Activated naive CD4-positive, alpha-beta T cell (primary cell): ENCODE measurements at places on chromosomes 2 and 18.

- DNase-seq = no peak
Observed at GRCh38 chr2:223114917-223115316, 62.9 kb downstream of the KCNE4 start.

DNA sequence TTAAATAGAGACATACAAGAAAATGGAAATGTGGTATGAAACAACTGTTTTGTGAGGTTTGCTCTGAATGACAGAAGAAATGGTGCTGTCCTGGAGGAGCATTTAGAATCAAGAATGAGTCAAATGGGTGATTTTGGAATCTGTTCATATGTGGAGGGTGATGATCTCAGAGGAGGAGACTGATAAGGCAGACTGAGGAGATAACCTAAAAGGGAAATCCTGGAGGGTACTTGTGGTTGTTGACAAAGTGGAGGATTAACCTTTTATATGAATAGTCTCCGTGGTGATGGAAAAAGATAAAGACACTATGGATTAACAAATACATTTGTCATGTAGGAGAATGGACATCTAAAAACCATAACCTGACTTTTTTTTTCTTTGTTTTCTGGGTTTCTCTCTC, 74.1 kb downstream of the MMADHC start:
- no peak for DNase-seq

- no peak for DNase-seq
Observed at GRCh38 chr18:63098018-63098981, 221.3 kb downstream of the BCL2 start.

DNA sequence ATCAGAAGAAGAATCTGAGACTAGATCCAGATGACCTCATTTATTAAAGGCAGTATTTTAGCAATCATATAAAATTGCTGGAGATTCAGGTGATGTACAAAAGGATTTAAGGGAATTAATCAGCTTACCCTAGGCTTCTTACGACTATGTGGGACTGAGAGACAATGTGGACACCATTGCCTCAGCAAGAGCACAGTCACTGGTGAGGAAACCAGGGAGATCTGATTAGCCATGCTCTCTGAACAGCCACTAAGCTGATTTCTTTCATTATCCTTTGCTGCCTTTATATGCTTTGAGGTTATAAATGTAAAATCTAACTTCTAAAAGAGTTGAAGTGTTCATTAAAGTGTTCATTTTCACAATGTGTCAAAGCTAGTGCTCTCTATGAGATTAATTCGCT, 22.7 kb upstream of the GULP1 start:
- no peak for DNase-seq

- DNase-seq = no peak
Observed at GRCh38 chr2:101330253-101330933, 21.9 kb upstream of the RNF149 start.

- no peak for DNase-seq
Observed at GRCh38 chr18:59743566-59743965, 46.3 kb upstream of the CCBE1 start.

- no peak for DNase-seq
Observed at GRCh38 chr2:209601497-209601896, 170.1 kb upstream of the UNC80 start.

DNA sequence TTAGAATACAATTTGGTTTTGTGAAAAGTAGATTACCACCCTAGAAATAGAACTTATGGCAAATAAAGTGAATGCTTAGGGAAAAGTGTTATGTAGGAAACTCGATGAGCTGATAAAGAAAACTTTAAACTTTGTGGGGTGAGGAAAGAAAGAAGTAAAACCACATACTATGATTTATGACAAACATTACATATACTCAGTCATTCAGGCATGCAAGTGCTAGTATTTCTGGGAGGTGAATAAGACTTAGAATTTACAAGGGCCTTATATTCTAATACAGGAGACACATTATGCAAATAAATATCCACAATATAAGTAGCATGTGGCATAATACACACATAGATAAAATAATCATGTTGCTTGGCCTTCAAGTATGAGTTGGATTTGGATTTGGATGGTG, 618.1 kb downstream of the XIRP2 start:
- DNase-seq = no peak

GRCh38 chr18:79581406-79581805, 98.2 kb upstream of the CTDP1 start:
- DNase-seq = no peak

- no peak for DNase-seq
Observed at GRCh38 chr2:233833345-233833744, 21.0 kb downstream of the HJURP start.

GRCh38 chr2:177106212-177106611, 106.4 kb upstream of the HNRNPA3 start:
- no peak for DNase-seq

DNA sequence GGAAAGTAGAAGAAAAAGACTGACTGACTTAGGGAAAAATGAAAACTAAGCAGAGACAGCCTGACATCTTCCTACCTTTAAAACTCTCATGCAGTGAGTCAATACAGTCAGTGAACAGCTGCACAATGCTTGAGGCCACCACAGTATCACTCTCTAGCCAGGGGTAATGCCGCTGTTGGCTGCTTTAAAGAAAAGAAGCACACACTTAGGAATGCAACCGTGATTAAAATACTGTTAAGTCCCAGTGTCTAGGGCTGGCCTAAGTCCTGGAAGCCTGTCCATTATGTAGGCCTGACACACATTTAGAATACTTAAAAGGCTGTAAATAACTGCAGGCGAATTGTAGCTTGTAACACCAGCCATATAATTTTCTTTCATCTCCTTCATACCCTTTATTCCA, 50.7 kb downstream of the SIGLEC15 start:
- DNase-seq = no peak

DNA sequence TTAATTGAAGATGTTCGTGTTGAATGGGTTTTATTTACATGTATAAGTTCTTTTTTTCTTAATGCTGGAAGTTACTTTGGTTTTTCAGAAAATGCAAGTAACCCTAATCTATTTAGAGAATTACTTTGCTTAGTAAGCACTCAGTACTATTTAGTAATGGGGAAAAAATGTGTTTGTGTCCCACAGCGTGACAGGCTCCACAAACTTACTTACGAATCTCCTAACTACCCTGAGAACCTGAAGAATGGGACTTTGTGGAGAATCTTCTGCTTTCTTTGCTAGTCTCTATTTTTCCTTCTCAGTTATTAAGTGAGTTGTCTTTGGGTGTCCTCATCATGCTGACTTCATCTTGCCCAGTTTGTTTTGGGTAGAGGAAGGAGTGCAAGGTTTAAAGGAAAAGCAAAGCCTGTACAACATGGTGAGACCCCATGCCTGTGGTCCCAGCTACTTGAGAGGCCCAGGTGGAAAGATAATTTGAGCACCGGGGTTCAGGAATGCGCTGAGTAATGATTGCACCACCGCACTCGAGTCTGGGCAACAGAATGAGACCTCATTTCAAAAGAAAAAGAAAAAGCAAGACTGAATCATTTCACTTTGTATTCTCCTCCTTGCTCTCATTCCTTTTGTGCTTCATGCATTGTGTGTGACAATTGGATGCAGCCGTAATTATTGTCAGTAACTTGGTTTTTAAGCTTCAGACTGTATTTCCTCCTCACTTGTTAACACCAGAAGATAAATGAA, 10.2 kb downstream of the NEDD4L start:
- no peak for DNase-seq

GRCh38 chr2:75548036-75548573, 12.6 kb downstream of the EVA1A start:
- no peak for DNase-seq

DNA sequence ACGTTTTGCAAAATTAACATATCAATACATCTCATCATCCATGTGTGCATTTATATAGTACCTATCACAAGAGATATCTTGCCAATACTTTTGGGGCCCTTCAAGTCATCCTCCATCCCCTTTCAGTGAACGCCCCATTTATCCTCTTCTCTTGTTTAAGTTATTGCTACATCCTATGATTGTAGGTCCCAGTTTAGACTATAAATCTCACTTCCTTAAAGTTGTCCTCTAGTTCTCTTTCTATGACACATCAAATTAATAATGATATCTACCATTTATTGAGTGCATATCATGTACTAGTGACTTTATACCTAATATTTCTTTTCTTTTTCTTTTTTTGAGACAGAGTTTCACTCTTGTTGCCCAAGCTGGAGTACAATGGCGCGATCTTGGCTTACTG, 28.8 kb upstream of the FBXO11 start:
- no peak for DNase-seq

GRCh38 chr18:25832001-25832604, 258.3 kb downstream of the SS18 start:
- no peak for DNase-seq

DNA sequence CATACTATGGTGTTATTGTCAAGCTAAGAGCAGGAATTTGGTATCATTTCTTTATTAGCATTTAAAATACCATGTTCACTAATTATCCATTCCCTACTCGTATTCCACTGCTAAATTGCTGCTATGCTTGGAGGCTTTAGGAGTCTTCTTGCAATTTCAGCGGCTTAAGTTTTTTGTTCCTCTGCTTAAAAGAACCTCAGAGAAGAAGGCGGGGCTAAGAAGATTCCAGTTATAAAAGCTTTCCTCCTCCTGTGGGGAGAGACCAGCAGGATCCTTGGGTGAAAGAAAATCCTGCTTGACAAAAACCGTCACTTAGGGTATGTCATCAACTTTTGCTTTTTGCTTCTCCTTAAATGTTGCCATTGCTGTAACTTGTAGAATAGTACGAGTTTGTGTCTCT, at the start of gene TRPM8:
TRPM8 (plus strand) TSS at position 258 of the 400 bp plus-strand sequence. CDS start 9,165 bp downstream, outside the sequence.
- DNase-seq = no peak

DNA sequence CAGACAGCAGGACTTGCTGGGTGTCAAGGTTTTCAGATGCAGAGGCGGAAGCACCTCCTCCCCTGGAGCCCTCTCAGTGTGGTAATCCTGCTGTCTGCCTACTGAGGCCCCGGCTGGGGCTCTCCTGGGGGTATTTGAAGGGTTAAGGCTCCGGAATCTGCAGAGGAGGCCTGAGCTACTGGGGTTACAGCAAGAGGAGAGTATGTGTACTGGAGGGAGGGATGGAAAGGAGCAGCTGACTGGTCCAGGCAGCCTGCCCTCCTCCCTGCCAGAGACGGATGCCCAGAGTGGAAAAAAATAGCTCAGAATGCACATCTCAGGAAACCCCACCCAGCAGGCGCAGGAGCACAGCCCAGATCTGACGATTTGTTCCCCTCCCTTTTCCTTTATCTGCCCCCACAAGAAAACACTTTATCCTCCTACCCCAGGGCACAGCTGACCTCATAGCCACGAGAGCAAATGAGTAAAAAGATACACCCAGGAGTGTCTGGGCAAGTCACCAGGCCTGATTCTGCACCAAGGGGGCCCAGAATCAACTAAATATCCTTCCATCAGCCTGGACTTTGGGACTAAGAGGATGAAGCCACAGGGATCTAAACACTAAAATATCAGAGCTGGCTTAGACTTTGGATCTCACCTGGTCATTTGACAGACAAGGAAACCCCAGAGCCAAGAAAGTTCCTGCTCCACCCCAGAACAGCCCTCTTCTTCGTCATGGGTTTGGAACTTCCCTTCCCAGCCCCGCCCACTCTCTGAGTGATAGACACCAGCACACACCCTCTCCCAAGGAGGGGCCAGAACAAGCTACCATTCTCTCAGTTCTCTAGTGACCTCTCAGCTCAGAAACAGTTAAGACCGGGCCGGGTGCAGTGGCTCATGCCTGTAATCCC, 5.5 kb downstream of the TMBIM1 start:
- no peak for DNase-seq

GRCh38 chr2:60066096-60066839, 487.2 kb downstream of the BCL11A start:
- DNase-seq = no peak

GRCh38 chr18:71049893-71050292, 761.0 kb downstream of the SOCS6 start:
- no peak for DNase-seq

DNA sequence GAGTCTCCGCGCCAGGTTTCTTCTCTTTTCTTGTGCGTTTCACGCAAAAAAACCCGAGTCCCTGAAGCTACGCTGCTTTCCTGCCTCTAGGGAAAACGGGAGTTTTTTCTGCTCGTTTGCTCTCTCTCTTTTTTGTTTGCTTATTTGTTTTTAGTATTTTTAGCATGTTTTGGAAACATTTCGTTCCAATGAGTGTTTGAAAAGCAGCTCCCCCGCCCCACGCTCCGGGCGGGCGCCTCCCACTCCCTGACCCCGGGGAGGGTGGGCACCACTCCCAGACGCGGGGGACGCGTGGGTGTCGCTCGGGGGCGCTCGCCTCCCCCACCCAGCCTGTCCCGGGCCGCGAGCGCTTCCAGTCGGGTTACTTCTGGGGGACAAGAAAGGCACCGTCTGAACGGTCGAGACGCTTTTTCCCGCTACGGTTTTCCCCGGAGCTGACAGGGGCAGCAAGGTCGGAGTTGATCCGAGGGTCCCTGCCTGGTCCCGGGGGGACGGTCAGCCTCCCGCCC, 446 bp upstream of the EFHD1 start:
- no peak for DNase-seq

DNA sequence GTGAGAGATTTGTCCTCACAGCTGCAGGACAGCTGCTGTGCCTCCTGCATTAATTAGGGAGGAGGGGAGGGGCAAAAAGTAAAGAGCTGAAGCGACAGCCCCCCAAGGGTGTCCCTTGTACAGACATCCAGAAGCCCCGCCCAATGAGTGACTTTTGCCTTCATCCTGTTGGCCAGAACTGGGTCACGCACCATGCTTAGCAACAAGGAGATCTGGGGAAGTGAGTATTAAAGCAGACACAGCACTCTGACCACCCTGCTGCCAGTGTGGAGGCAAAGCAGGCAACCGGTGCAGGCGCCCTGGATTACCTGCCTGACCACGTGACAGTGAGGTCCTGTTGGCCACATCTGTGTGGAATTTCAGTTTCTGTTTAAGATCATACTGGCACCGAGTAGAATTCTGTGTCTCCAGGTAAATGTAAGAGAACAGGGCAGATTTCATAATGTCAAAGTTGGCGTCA, 21.5 kb upstream of the BIN1 start:
- no peak for DNase-seq

DNA sequence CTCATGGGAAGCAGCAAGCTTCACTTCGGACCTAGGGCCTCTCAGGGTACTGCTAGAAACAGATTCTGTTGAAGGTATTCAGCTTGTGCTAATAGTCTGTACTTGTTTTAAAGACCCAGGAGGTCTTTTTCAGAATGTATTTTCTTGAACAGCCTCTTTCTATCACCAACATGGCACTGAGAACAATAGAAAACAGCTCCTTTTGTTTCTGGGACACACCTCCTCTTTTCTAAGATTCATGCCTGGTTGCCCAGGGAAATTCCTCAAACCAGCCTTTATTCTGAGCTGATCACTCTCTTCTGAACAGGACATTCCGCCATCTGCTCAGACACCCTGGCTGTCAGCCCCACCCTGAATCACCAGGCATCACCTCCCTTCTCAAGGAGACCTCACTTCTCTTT, 389.6 kb downstream of the TGIF1 start:
- no peak for DNase-seq

- DNase-seq = no peak
Observed at GRCh38 chr18:3782901-3783300, 332.9 kb downstream of the TGIF1 start.

- DNase-seq = no peak
Observed at GRCh38 chr2:11483806-11484617, 18.1 kb upstream of the E2F6 start.

DNA sequence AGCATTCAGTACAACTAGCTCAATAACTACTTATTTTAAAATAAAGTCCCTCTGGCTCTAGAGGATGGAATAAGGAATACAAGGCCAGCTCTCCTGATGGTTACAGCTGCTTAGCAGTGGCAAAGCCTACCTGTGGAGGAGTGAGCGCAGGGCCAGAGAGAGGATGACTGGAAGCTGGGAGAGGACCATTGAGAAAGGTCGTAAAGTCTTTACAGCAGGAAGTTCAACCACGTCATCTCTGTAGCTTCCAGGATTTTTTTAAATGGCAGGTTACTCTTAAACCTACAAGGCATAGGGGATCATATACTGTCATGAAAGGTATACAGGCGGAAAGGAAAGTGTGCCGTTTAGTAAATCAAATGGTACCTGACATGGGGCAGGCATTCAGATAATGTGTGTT, 26.3 kb downstream of the ANXA4 start:
- DNase-seq = no peak
